ENCODE measurements at places on chromosomes 11 and 22.

DNA sequence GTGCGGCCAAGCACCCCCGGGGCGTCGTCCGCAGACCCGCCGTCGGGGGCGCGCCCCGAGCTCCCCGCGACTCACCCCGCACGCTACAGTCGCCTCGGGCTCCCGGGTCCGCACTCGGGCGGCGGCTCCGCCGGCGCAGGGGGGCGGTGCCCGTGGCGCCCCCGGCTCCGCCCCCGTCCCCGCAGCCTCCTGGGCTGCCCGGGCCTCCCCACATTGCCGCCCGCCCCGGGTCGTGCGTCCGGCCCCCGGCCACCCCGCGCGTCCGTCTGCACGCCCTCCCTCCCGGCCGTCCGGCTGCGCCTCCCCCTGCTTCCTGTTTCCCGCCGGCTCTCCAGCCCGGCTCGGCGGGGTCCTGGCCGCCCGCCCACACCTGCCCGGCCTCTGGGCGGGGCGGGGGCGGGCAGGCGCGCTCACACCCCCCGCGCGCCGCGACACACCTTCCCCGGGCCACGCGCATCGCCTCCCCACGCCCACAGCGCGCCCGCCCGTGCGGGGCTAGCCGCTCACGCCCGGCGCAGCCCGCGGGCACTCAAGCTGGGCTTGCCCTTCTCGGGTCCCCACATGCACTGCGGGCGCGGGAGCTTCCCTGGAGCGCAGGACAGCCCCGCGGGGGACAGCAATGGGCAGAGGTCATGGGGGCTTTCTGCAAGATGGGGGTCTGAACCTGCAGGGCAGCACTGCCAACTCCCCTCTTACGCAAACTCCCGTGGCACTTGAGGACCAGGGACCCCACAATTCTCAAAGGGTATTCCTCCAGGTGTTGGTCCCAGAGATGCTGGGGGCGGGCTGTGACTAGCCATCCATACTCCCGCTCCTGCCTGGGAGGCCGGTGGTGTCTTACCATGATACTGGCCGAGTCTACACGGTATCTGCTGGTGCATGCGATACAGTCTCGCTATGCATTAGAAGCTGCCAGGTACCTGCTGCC is at the start of gene CARD10:
TSS of gene CARD10 (minus strand) at position 148 of the 928 bp plus-strand sequence. CDS start 215 bp downstream, outside the sequence.
- DNase-seq, result no peak

- no peak for DNase-seq
Measured at GRCh38 chr11:9594267-9595046, 21.0 kb downstream of the WEE1 start.

DNA sequence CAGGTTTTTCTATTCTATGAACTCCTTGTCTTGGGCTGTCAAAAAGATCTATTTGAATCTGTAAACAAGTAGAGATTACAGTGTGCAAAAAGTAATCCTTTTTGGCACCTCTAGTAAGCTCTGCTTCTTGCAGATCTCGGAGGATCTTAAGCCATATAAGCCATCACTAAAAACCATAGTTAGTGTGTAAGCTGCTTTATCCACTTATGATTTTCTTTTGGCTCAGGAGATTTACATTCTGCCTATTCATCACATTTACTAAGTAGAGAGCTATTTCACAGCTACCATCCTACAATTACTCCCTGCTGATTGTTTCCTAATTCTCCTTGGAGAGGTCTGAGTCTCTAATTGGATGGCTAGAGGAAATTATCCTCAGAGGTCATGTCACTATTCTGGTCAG is 385.7 kb downstream of the AASDHPPT start:
- DNase-seq, result no peak

DNA sequence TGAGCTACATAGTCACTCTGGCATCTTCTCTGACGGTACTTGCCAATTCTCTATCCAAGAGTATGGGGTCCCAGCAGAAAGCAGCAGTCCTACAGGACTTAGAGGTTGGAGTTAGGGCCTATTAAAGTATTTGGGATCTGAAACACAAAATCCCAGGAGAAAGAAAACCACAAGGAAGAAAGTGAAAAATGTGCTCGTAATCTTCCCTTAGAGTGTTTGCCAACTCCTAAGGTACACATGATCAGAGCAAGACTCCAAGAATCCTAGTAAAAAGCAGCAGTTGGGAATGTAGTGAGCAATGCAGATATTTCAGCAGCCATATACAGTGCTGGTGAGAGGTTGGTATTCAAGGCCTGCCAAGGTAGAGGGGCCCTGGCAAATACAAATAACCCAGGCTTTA is 71.6 kb downstream of the EXT2 start:
- DNase-seq, result no peak

DNA sequence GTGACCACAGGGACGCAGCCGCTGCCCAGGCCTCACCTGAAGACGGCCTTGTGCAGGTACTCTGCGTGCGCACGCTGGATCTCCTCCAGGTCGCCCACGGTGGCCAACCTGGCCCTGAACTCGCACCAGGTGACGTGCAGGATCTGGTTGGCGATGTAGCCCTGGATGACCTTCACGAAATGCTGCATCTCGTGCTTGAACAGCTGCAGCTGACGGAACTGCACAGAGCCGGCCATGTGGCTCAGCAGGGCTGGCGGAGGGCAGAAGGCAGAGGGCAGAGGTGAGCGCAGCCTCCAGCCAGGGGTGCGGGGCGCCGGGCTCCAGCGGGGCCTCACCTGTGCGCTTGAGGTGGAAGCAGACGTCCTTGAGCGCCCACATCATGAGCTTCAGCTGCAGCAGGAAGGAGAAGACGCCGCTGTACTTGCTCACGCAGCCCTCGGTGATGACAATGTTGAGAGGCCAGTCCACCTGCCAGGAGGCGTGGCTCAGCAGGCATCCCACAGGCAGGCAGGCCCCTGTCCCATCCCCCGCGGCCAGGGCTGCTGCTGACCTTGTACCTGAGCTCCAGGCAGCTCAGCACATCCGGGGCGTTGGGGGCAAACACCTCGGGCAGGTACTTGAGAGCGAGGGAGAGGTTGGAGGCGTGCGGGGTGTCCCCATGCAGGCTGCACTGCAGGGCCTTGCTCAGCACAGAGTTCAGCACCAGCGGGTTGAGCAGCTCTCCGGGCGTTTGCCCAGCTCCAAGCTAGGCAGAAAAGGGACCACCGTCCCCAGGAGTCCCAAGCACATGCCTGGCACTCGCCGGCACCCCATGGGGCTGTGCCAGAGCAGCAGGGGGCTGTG is 17.6 kb downstream of the SELENOO start:
- no peak for DNase-seq

- DNase-seq, result no peak
Measured at GRCh38 chr11:7057641-7058040, 31.2 kb upstream of the RBMXL2 start.

GRCh38 chr11:123188508-123189165 is 6.4 kb downstream of the CLMP start:
- no peak for DNase-seq

DNA sequence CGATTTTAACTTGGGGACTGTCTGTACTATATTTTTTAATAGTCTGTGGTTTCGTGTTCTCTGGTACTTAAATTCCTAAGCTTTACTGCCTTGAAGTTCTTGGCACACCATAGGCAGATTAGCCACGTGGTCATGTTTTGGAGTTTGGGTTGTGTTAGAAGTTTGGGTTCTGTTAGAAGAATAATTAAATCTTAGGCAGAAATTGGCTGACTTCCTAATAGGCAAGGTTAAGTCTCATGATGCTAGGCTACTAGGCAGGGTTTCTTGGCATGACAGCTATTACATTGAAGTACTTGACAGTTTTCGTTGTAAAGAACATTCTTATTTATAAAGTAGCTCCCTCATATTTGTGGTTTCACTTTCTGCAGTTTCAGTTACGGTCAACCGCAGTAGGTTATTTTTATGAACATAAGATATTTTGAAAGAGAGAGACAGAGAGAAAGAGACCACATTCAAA is 30.0 kb upstream of the MMP7 start:
- DNase-seq, result peak; percentile 13

GRCh38 chr11:3095712-3096361 is 38.6 kb upstream of the CARS1 start:
- peak; percentile 59 for DNase-seq
